Activated T-cell treated with anti-CD3 and anti-CD28 coated beads, Interleukin-2, amount 50 U/mL, for 48 hours (primary cell): ENCODE measurements at places on chromosomes 5 and 9.

- no peak for DNase-seq
Measured at GRCh38 chr5:138528208-138528607, 14.8 kb downstream of the ETF1 start.

DNA sequence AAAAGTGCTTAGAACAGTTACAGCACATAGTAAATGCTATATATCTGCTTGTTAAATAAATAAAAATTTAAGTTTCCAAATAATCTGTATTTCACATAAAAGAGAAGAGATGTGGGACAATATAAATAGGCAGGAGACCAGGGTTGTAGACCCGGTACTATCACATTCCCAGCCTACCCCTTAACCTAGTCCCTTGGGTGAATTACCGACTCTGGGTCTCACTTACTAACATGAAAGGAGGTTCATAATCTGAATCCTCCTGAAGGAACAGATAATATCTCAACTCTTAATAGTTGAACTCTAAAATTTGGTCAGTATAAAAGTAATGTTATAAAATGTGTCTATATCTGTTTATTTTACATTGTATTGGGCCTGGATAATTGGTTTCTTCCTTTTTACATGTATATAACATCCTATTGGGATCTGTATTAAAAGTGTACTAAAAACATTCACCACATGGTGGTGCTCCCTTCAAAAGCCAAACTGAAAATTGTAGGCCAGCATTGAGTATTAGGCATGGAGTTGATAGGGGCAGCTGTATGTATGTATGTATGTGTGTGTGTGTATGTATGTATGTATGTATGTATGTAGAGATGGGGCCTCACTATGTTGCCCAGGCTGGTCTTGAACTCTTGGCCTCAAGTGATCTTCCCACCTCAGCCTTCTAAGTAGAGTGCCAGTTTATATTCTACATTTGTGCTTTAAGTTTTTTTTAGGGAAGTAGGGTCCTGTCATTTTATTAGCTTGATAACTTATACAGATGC, 64.2 kb upstream of the ABL1 start:
- DNase-seq, result no peak

GRCh38 chr5:176639981-176640380, 7.3 kb upstream of the TSPAN17 start:
- no peak for DNase-seq

- DNase-seq, result peak; percentile 81
Measured at GRCh38 chr9:38008168-38009034, 60.6 kb downstream of the SHB start.

- DNase-seq, result no peak
Measured at GRCh38 chr5:178770621-178771020, 40.2 kb upstream of the ZNF354A start.

GRCh38 chr9:94991961-94992907, 265.7 kb downstream of the AOPEP start:
- no peak for DNase-seq

- no peak for DNase-seq
Measured at GRCh38 chr5:174877987-174878386, 153.6 kb downstream of the MSX2 start.

GRCh38 chr5:146475190-146475780, 28.2 kb downstream of the TCERG1 start:
- no peak for DNase-seq
